Psoas muscle (tissue), 8 donors: ENCODE measurements at places on chromosomes 3 and 15. TPM values are rescaled to one million over a fixed set of nuclear protein-coding genes. Genes with fewer than 3 reads are reported as not detected.

Gene SSUH2
- 0.24 TPM for total RNA-seq

Gene ZBED2
- total RNA-seq, result not detected

Gene HESX1
- total RNA-seq, result 0.34 TPM

Gene BNC1
- total RNA-seq, result 0.19 TPM

DNA sequence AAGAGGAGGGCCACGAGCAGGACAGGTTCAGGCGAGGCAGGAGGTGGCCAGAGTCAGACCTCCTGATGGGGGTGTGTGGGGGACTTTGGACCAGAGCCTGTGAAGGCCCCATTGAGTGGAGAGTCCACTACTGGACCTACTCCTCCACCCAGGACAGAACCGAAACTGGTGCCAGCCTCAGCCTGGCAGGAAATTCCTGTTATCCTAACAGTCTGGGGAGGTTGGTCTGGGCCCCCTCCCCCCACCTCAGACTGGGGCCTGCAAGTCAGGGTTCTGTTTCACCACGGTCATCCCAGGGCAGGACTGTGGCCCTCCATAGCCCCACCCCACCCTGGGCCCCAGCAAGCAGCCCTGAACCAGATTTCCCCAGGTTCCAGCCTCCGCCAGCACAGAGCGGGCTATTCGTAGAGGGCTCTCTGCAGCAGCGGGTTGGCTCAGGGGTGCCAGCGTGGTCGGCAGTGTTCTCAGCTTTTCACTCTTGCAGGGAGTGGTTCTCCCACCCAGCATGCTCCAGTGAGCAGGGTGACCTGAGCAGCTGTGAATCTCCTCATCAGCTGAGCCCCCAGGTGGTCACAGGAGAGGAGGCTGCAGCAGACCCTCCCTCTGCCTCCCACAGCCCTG, 217.3 kb downstream of the TBC1D2B start:
- peak; percentile 32 for DNase-seq

- DNase-seq, result no peak
These were observed 58.8 kb upstream of the SLC6A11 start for GRCh38 chr3:10757021-10757820.

Gene THSD4
- total RNA-seq, result 2.1 TPM

Gene C15orf62
- total RNA-seq, result not detected

DNA sequence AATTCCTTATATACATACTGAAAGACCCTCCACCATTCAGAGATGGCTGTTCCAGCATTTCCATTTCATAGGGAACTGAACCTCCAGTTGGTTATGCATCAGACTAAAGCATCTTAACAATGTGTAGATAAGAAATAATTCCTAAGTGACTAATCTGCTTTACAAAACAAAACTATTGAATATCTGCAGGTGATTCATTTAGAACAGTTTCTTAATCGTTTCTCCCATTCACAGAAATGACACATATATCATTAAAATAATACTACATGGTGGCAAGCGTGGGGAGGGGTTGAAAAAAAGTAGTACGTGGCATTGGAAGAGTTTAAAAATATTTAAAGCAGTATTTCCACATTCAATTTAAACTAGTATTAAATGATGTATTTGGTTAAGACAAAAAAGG, 19.5 kb downstream of the COPS2 start:
- DNase-seq, result no peak
